Stimulated activated CD8-positive, alpha-beta memory T cell treated with anti-CD3 and anti-CD28 coated beads, Interleukin-4, amount 100 ng/mL, for 4 hours (primary cell): ENCODE measurements at places on chromosomes 5 and 9.

DNA sequence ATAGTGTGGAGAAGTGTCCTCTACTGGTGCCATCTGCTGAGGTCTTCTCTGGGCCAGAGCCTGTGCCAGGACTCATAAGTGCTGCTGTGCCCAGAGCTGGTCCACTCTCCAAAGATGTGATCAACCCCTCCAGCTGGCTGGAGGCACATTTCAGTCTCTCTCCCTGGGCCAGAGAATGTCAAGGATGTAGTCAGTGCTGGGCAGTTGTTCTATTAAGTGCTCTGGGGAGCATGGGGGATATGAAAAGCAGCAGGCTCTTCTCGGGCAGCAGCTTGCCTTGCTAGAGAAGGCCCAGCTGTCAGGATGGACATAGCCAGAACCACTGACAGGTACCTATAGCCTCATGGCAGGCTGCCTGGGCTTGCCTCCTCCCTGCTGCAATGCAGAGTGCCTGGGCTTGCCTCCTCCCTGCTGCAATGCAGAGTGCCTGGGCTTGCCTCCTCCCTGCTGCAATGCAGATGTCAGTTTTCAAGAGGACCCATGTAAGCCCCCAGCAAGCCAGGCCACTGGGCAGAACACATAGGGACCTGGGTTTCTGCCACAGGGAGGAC is 157.2 kb upstream of the PANK3 start:
- DNase-seq = no peak

DNA sequence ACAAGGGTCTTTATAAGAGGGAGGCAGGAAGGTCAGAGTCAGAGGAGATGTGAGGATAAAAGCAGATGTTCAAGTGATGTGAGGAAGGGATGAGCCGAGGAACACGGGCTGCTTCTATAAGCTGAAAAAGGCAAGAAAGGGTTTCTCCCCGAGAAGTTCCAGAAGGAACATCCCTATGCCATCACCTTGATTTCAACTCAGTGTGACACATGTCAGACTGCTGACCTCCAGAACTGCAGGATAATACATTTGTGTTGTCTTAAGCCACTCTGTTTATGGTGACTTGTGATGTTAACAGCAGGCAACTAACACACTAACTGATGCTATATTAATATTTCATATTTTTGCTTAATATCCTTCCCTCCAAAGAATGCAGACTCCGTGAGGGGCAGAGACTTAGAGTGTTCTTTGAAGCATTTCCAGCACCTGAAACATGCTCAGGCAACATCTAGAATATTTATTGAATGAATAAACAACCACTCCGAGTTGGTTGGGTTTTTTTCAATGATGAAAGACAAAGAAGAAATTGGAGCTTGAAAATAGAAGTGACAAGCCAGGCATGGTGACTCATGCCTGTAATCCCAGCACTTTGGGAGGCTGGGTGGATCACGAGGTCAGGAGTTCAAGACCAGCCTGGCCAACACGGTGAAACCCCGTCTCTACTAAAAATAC is 77.6 kb upstream of the ADRA1B start:
- no peak for DNase-seq

- DNase-seq = no peak
Observed at GRCh38 chr5:151454889-151455288, 7.5 kb downstream of the SLC36A1 start.

- no peak for DNase-seq
Observed at GRCh38 chr5:61719124-61719523, 387.1 kb downstream of the ZSWIM6 start.

GRCh38 chr9:95268681-95269080 is 48.8 kb downstream of the FANCC start:
- DNase-seq = no peak

DNA sequence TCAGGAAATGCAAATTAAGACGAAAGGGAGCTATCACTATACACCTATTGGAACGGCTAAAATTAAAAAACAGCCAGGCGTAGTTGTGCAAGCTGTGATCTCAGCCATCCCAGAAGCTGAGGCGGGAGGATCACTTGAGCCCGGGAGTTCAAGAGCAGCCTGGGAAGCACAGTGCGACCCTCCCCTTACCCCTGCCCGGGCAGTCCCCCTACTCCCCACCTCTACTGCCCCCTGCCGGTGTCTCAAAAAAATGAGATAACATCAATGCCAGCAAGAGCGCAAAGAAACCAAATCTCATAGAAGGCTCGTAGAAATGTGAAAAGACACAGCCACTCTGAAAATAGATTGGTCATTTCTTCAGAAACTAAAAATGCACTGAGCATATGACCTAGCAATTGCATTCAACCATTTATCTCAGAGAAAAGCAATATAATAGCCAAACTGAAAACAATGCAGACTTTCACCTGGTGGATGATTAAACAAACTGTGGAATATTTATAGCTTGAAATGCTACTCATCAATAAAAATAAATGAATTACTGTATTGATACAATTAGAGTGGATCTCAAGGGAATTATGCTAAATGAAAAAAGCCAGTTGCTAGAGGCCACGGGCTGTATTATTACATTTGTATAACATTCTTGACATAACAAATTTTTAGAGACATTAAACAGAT is 20.6 kb downstream of the OR2V2 start:
- no peak for DNase-seq

GRCh38 chr9:124164811-124165210 is 92.9 kb upstream of the NEK6 start:
- no peak for DNase-seq

GRCh38 chr9:82891321-82891720 is 171.6 kb downstream of the RASEF start:
- DNase-seq = no peak

GRCh38 chr5:123817267-123817666 is 305.3 kb downstream of the CSNK1G3 start:
- no peak for DNase-seq

- DNase-seq = no peak
Observed at GRCh38 chr5:144210655-144211054, 40.0 kb downstream of the KCTD16 start.

DNA sequence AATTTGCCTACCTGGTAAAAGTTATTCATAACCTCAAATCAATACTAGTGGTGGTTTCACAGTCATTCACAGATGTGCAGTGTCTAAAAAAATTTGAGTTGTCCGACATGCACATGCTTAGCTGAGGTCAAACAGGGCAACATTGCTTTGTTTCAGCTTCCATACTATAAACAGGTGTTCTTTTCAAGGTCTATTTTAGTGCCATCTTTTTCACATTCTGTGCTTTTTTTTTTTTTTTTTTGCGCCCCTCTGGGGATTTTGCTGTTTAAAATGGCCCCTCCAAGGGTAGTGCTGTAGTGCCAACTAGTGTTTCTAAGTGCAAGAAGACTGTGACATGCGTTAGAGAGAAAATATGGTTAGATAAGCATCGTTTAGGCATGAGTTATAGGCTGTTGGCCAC is 14.5 kb downstream of the PHAX start:
- DNase-seq = no peak

DNA sequence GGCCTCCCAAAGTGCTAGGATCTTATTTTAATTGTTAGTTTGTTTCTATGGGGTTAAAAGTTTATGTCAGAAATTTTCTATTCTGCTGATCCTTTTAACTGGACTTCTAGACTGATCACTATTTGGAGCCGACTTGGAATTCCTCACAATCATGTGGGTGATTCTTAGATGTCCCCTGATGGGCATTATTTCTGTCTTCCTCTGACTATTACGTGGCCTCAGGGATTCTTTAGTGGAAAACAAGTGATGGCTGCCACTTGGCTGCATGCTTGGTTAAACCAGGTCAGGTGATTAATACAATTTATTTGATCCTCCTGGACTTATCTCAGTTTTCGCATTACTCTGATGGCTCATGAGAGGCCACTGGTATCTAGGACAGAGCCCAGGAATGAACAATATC is 32.2 kb upstream of the OR2S2 start:
- no peak for DNase-seq

GRCh38 chr5:116944183-116944582 is 369.6 kb upstream of the SEMA6A start:
- no peak for DNase-seq

GRCh38 chr5:80711938-80712337 is 57.2 kb upstream of the DHFR start:
- no peak for DNase-seq

DNA sequence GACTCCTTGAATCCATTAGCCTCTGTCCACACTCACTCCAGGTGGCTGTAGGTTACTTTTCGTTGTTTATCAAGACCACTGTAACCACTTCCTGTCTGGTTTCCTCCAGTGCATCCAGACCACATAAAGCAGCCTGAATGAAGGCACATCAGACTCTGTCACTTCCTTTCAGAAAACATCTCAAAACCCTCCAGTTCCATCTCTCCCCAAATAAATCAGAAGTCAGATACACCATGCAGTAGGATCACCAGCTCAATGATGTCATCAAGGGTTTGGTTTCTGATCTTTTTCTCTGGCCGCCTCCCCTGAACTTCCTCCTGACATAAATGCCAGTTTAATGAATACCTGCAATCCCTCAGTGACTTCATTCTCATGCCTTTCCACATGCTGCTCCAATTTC is 161.2 kb downstream of the ZNF462 start:
- no peak for DNase-seq

- no peak for DNase-seq
Observed at GRCh38 chr5:116404792-116405191, 169.8 kb downstream of the SEMA6A start.

DNA sequence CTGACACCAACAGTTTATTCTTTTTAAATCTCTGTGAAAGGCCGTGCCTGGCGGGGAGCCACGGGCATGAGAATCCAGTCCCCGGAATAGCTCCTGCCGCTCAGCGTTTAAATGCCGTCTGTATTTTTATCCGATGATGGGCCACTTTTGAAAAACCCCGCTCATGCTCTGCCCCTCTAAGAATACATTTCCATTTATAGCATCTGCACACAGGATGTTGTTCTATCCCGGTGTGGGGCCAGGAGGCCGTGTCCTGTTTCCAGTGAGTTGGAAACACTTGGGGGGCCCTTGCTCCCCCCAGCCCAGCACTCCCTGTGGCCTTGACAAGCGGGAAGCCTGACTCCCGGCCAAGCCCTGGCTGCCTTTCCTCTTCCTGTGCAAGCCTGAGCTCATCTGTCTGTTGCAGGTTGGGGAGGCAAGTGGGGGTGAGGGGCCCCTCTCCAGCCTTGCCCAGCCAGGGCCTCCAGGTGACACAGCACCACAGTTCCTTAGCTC is 39.0 kb downstream of the ERGIC1 start:
- no peak for DNase-seq

GRCh38 chr9:113973963-113974413 is 97.9 kb downstream of the ZNF618 start:
- no peak for DNase-seq

- DNase-seq = no peak
Observed at GRCh38 chr5:157516006-157516405, 56.0 kb downstream of the NIPAL4 start.

- no peak for DNase-seq
Observed at GRCh38 chr9:112699230-112699629, 18.7 kb downstream of the INIP start.

DNA sequence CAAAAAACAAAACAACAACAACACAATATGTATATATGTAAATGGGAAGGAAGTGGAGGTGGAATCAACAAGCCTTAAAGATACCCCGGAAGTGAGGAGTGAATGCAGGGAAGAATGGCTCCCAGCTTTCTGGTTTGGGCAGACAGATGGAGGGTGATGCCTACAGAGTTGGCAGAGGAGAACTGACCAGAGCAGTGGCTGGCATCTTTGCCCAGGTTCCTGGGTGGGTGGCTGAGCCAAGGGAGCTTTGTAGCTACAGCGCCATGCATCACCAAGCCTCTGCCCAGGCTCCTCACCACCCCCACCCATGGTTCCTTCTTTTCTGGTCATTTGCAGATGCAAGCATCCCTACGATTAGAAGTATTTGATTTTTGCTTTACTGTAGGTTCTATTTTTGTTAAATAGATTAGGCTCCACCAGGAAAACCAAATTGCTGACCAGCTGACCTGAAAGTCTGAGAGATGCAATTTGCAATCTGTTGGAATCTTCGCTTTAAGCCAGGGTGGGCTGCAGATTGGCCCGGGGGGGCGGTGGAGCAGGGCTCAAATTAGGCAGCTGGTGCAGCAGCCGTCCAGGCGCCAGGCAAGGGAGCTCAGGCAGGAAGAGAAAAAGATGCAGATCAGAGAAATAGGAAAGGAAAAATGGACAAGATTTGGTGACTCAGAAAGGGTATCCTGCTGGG is 163.3 kb upstream of the TBC1D2 start:
- DNase-seq = no peak

- no peak for DNase-seq
Observed at GRCh38 chr5:79983618-79984017, 7.4 kb downstream of the MTX3 start.

GRCh38 chr9:105881654-105882349 is 187.5 kb downstream of the TMEM38B start:
- DNase-seq = peak; percentile 44

DNA sequence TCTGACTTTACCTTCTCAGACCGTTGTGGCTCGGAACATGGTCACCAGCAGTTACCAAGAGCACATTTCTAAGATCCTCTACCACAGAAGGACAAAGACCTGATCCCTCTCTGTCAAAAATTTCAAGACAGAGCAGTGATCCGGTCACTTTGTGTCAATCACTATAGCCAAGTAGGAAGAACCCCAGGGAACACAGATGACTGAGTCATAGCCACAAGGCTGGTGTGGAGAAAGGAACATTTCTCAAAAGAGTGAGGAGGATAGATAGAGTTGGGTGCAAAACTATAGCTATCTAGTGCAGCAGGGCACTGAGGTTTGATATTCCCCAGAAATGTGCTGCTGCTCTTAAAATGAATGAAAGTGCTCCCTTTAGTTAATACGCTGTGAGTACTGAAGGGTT is 130.7 kb upstream of the SMIM23 start:
- no peak for DNase-seq

DNA sequence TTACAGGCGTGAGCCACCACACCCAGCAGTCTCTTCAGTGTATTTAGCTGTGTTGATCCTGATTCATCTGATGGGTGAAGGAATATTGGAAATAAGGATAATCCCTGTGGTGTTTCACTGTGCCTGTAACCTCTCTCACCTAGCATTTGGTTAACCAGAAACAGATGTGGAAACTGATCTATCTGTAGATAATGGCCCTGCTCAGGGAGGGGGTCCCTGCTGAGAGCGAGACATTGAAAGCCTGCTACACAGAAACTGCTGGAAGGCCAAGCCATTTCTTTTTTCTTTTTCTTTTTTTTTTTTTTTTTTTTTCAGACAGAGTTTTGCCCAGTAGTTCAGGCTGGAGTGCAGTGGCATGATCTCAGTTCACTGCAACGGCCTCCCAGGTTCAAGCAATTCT is 28.4 kb downstream of the QRFP start:
- no peak for DNase-seq

GRCh38 chr9:131104016-131104740 is 7.8 kb downstream of the AIF1L start:
- no peak for DNase-seq

GRCh38 chr5:149177911-149178565 is 36.7 kb downstream of the ABLIM3 start:
- no peak for DNase-seq

DNA sequence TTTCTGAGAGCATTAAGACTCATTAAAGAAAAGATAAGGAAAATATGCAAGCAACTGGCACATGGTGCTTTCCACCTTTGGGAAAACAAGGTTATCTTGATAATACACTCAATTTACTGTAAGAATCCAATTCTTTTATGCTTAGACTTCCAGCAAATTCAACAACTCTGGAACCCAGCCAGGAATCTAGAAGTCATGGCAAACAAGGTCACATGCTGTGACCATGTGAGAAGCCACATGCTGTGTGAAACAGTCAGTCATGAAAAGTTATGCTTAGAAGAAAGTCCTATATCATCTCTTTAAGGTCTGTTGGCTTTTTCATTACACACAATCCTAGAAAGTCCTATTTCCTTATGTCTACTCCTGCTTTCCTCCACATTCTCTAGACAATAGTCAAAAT is 581.8 kb upstream of the C9orf72 start:
- DNase-seq = no peak
